ENCODE measurements at places on chromosomes 4 and X.

DNA sequence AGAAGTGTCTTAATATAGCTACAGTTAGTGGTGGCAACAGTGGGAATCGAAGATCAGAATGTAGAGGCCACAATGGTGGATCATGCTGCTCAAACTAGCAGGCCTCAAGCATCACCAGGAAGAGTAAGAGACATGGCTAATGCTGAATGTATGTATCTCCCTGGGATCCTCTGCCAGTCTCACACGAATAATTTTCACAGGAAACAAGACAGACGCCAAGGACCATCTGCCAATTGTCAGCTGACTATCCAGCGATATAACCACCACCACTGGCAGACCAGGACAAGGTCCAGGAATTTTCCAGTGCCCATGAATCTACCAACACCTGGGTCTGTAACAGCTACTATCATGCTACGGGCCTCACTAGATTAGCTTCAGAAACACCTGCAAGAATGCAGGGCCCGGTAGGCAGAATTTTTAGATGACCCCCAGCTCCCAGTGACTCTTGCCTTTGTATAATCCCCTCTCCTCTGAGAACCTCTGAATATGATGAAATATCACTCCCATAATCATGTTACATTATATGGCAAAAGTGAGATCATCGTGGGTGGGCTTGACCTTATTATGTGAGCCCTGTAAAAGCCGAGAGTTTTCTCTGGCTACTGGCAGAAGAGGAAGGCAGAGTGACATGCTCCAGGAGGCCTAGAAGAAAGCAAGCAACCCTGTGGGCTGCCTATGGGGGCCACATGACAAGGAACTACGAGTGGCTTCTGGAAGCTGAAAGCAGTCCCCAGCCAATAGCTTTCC is 429.8 kb downstream of the BCOR start:
- no peak for DNase-seq

- no peak for DNase-seq
Measured at GRCh38 chr4:25953740-25954139, 39.7 kb downstream of the SMIM20 start.

DNA sequence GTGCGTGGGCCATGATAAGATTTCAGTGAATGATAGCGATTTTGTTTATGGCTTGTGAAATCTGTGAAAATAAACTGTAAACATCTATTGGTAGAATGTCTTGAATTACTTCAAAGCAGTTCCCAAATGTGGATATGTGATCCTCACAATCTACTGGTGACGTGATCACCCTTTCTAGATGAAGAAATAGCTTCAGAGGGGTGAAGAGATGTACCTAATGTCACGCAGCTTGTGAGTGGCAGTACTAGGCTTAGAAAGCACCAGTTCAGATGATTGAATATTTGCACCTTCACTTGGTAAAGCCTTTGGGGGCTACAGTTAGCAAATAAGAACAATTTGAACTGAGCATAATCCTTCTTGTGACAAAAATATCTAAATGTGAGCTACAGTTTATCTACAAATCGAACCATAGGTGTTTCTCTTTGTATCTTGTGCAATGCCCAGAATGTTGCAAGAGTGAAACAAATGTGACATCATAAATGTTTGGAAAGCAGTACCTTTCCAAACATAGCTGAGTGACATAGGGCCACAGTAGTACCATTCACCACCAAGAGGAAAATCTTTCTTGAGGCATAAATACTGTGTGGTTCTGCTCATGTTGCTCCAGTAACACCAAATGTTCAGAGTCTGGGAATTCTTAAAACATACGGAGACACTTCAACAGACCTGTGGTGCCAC is 14.2 kb downstream of the PAK3 start:
- no peak for DNase-seq

DNA sequence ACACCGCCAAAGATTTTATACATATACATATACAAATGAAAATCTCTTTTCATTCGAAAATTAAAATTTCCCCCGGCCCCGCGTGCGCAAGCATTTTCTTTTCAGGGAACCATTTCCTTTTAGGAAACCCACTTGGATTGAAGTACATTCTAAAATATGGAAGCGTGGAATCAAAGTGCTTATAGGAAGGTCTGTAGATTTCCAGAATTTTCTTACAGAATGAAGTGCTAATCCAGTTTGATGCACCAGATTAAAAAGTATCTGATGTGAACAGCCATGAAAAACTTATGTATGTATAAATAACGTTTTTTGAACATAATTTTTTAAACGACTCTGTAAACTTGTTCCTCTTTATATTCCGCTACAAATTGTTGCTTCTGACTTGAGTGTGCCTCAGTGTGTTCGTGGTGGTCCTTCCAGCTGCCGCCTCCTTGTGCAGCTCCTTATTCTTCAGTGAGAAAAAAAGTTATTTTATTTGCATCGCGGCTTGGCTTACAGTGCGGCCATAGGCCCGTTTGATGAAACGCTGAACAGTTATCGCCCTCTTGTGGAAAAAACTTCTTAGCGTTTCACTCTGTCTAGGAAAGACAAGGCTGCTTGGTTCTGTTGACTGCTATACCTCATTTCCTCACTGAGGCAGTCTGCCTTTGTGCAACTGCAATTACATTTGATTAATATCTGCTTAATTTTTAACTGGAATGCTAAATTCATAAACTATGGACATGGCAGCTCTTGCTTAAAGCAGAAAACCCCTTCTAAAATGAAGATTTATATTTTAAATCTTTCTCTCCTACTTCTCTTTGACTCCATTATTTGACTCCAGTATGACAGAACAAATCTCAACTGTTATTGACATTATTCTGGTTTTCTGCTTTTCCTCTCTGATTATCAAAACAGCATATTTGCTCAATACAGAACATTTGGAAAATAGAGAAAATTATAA is 4.7 kb upstream of the NKX6-1 start:
- DNase-seq, result no peak

DNA sequence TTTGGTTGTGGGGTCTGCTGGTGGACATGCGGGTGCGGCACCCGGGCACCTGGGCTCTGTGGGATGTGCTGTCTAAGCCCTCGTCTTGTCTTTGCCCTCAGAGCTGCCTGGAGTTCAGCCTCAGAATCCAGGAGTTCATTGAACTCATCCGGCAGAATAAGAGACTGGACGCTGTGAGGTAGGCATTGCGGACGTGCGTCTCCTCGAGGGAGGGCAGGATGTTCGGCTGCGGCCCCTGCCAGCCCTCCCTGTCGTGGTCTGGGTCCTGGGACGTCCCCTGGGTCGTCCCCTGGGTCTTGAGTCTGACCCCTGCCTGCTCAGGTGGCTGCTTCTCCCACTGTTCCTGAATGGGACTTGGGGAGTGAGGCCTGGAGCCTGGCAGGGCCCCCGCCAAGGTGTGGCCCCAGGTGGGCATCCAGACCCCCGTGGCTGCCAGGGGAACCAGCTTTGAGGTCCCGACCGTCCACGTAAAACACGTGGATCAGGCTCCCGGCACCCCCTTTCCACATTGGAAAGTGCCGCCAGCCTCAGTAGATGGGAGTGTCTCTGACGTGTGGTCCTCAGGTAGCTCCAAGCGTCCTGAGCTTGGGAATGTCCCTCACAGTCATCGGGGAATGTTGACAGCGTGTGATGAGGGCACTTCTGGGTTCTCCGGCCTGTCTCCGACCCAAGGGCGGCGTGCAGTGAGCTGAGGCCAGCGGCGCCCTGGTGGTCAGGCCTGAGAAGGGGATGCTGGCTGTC is 19.3 kb upstream of the UVSSA start:
- no peak for DNase-seq

GRCh38 chr4:186025408-186025690 is 43.6 kb upstream of the TLR3 start:
- DNase-seq, result no peak

DNA sequence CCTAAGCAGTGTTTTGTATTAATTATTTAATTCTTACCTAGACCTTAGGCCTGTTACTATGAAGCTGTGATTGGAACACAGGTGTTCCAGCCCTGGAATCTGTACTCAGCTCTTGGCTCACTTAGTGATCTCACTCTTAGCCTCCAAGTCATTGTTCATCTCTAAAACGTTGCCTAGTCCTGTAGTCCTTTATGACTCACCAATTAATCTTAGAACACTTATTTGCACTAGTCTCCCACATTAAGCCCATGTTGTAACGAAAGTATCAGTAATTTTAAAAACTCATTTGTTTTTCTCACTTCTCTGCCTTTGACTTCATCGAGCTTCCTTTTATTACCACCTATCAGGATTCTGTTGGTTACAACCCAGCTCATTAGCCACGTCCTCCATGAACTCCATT is 1224.7 kb upstream of the TENM3 start:
- DNase-seq, result no peak

DNA sequence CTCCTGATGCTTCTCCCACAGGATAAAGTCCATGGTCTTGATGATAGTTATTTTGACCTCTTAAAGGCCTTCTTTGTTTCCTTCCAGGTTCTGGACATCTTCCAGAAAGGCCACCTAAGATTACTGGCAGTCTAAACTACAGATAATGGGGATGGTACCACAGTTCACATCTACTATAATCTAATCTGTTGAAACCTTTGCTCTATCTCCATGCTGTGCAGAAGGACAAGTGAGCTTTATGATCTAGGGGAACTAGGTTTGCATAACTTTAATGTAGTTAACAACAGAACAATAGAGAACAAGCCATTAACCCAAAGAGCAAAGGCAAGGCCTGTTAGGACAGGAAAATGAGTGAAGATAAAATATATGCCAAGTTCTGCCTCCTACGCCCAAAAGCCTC is 103.9 kb upstream of the KLHL13 start:
- no peak for DNase-seq

- DNase-seq, result no peak
Measured at GRCh38 chrX:124726881-124727280, 380.5 kb downstream of the SH2D1A start.

DNA sequence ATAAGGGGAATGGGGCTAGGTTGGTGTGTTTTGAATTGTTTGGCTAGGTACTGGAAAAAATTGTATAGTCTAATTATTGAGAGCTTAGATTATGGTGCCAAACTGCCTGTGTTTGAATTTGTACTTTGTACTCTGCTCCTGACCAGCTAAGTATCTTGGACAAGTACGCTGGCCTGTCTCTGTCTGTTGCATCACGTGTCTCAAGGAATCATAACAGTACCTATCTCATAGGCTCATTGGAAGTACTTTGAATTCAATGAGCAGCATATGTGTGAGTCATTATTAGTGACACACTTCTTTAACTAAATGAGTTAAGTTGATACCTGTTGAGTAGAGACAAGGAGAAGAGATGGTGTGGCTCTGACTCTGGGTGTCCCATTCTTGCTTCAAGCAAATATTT is 69.5 kb upstream of the MND1 start:
- no peak for DNase-seq

DNA sequence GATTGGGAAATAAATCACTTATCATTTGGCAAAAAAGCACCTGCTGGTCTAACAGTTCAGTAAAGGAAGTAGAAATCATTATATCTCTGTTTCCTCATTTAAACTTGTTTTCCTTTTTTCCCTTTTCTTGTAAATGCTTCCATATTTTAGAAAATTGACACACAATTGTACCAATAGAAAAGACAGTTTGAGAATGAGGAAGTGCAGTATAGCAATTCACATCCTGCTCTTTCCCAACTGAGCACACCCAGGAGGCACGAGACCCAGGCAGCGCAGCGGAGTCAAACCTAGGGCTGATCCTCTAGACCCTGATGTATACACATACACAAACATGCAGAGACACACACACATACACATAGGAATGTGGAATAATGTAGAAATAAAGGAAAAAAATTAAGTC is 74.8 kb upstream of the PACRGL start:
- DNase-seq, result no peak

DNA sequence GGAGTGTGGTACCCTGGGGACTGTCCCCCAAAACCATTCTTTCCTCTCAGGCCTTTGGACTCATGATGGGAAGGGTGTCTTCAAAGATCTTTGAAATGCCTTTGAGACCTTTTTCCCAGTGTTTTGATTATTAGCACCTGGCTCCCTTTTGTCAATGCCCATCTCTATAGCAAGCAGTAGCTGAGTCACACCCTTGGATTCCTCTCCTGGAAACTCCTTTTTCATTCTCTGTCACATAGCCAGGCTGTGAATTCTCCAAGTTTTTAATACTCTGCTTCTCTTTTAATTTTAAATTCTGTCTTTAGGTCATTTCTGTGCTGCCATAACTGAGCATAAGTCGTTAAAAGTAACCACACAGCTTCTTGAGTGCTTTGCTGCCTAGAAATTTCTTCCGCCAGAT is 29.7 kb downstream of the IL21 start:
- DNase-seq, result no peak

DNA sequence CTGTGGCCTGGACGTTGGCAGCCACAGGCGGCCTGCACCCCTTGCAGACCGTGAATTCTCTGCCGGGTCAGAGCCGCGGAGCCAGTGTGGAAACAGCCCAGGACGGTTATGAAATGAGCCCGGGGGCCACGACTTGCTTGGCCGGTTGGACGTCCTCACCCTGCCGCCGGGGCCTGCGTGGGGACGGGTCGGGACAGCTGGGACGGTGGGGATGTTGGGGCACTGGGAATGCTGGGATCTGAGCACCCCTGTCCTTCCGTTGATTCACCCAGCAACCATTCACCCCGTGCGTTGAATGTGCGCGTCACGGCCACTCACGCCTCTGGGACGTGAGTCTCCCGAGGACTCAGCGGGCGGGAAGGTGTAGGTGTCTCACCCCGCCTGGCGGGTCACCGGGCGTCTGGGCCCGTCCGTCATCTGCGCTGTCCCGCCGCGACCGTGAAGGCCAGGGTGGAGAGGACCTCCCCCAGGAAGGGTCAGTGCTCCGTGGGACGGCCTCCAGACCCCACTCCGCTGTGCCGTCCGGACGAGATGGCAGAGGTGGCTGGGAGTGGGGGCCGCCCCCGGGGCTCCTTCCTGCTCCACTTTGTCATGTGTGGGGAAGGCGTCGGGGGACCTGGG is 4.5 kb upstream of the PLCXD1 start:
- DNase-seq, result peak; percentile 55

- peak; percentile 66 for DNase-seq
Measured at GRCh38 chr4:7960017-7960789, 20.5 kb upstream of the AFAP1 start.

DNA sequence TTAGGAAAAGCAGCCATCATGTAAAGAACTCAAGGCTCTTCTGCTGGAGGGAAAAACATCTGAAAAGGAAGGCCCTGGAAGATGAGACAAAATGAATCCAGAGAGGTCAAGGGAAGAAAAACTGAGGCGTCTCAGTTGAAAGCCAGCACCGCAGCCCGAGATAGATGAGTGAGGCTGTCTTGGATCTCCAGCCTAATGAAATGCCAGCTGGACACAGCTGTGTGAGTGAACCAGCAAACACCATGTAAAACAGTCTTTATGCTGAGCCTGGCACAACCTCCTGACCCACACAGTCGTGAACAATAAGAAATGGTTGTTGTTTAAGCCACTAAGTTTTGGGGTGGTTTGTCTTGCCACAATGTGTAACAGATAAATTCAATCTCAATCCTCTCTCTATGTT is 48.6 kb upstream of the RASL11B start:
- no peak for DNase-seq

DNA sequence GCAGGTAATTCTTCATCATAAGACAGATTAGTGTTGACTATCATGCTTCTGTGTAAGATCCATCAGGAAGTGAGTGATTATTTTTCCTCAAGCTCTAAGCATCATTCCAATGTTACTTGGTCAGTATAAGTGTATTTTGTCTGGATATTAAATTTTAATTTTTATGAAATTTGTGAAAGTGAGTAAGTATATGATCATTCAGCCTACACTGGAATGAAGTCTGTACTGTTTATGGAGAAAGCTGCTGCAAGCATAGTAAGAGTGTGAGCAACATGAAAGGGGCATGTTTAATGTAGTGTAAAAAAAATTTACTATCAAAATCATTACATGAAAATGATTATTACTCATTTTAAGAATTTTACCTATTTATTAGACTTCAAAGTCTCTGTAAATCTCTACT is 84.8 kb downstream of the IL15 start:
- no peak for DNase-seq

- DNase-seq, result no peak
Measured at GRCh38 chr4:53376900-53377299, 541 bp upstream of the FIP1L1 start.

- no peak for DNase-seq
Measured at GRCh38 chrX:51608766-51609165, 9.9 kb downstream of the CENPVL3 start.

Data from activated CD4-positive, alpha-beta memory T cell treated with anti-CD3 and anti-CD28 coated beads for 36 hours (primary cell).